Activated T-cell treated with anti-CD3 and anti-CD28 coated beads, Interleukin-2, amount 50 U/mL, for 48 hours (primary cell): ENCODE measurements at places on chromosomes 3 and 15.

DNA sequence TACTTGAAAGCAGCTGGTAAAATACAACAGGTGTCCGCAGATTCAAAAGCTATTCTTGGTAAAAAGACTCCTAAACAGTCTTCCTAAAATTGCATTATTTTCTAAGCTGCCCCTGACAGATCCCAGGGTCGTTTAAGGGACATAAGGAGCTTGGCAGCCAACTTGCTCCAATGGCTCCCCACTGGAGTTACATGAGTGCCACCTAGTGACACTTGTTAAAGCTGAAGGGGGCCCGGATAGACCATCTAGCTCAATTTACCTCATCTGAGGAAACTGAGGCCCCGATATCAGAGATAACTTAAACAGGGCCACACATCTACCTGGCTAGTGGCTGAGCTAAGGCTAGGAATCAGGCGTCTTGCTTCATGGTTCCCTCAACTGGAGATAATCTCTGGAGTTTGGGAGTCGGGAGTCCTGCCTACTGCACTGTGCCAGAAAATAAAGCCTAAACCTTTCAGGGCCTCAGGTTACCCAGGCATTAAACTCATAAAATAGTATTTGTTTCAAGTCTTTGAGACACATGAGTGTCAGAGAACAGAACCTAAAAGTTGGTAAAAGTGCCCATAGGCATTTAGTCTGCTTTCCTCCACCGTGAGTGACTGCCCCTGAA, 6.5 kb upstream of the TBC1D23 start:
- peak; percentile 54 for DNase-seq

DNA sequence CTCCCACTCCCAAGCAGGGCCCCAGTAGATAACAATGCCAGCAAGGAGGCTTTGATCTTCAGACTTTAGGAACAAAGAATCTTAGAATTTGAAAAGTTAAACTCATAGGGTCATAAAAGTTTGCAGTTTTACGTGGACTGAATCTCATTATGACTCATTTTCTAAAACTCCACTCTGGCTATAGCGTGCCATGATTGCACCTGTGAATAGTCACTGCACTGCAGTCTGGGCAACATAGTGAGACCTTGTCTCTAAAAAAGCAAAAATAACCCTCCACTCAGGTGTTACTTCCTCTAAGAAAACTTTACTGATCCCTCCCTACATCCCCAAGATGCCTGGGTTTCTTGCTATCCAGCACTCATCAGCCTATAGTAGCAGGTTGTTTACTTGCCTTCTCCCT, 104.5 kb downstream of the IL20RB start:
- no peak for DNase-seq

GRCh38 chr3:15099364-15100098, 583 bp upstream of the RBSN start:
- DNase-seq = no peak

GRCh38 chr3:134291319-134292254, 40.9 kb upstream of the RYK start:
- no peak for DNase-seq

DNA sequence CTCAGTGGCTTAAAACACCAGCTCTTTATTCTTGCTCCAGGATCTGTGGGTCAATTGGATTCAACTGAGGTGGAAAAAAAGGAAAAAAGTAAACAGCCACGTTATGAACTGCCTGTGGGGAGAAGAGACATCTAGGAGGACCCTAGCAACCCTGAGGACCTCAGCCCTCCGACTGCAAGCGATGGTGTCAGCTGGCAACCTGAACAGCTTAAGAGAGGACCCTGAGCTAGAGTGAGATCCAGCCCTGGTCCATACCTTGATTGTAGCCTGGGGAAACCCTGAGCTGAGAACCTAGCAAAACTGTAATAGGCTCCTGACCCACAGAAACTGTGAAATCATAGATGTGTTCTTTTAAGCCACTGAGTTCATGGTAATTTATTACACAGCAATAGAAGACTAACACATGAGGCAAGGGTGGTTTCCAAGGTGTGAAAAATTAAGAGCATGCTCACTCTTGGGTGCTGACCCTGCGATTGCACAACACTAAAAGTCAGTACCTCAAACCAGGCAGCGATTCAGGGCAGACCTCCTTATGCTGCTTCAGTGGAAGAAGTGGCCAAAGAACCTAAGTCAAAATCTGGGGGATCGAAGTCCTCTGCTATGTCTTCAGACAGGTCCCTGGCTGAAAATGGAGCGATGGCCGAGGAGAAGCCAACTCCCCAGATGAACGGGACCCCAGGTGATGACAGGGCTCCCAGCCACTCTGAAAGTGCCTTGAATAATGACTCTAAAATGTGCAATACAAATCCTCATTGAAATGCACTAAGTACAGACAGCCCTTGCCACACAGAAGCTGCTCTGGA, 57.7 kb downstream of the GASK1A start:
- no peak for DNase-seq
